Lower leg skin (tissue), 4 donors: ENCODE measurements at places on chromosomes 12 and 14. TPM values are rescaled to one million over a fixed set of nuclear protein-coding genes. Genes with fewer than 3 reads are reported as not detected.

- DNase-seq: no peak
These were observed 40.2 kb downstream of the LRRC74A start for GRCh38 chr14:76866456-76866855.

DNA sequence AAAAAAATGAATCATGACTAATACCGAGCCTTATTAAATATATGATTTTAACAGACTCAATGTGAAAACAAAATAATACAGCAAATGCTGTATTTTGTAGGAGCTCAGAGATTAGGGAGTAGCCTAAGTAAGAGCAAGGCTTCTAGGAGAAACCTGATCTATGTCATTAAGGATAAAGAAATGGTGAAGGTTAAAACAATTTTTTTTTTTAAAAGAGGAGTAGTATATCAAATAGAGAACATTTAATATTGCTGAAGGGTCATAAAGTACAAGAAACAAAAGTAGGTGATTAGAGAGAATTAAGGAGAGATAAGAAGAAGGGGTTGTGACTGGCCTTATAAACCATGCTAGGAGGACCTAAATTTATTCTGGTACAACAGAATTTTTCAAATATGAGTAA is 39.1 kb downstream of the PPP1R12A start:
- no peak for DNase-seq

- DNase-seq: no peak
These were observed 136.0 kb downstream of the CRADD start for GRCh38 chr12:93813186-93813585.

- DNase-seq: no peak
These were observed 120.8 kb downstream of the PTCSC3 start for GRCh38 chr14:36055681-36056225.

DNA sequence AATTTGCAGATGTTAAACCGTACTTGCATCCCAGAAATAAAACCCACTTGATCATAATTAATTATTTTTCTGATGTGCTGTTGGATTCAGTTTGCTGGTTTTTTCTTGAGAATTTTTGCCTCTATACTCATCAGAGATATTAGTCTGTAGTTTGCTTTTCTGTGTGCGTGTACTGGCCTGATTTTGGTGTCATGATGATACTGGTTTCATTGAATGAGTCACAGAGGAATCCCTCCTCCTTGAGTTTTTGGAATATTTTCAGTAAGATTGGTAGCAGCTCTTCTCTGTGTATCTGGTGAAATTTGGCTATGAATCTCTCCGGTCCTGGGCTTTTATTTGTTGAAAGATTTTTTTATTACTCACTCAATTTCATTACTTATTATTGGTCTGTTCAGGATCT is 100.4 kb upstream of the PMCH start:
- DNase-seq: no peak

DNA sequence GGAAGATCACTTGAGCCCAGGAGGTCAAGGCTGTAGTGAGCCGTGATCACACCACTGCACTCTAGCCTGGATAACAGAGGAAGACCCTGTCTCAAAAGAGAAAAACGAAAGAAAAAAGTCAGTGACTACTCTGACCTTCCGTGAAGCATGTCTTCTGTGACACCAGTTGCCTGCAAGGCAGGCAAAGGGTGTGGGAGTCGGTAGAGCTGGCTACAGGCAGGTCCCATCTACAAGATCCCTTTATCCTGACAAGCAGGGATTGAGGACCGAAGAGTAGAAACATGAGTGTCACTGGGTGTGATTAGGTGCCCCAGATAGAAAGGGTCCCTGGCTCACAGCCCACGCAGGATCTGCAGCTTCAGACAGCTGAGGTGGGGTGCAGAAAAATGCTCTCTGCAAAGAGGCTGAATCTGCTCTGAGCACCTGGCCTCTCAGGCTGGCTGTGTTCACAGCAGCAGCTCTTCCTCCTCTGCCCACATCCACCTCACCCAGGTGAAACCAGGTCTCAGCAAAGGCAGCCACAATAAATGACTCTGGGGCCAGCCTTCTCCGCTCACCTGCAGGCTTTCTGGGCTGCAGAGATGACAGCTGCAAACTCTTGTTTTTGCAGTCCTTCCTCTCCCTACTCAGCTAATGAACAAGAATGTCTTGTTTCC is 28.6 kb upstream of the HSP90B1 start:
- DNase-seq: no peak

- no peak for DNase-seq
These were observed 1052.1 kb downstream of the TMEM121 start for GRCh38 chr14:106578481-106578880.

DNA sequence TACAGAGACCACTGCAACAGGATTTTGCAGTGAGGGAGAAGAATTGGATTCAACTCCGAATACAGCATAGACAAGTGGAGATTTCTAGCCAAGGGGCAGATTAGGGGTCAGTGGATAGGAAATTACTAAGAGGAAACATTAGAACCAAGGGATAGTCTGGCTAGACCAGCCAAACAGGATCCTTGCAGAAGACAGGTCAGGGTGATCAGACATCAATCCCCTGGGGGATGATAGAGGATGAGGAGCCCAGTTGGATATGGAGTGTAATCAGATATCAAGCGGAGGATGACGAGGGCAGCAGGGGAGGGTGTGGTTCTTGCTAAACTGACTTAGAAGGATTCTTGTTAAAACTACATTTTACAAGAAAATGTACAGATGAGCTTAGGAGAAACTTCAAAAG is 424.4 kb downstream of the DAD1 start:
- DNase-seq: no peak

DNA sequence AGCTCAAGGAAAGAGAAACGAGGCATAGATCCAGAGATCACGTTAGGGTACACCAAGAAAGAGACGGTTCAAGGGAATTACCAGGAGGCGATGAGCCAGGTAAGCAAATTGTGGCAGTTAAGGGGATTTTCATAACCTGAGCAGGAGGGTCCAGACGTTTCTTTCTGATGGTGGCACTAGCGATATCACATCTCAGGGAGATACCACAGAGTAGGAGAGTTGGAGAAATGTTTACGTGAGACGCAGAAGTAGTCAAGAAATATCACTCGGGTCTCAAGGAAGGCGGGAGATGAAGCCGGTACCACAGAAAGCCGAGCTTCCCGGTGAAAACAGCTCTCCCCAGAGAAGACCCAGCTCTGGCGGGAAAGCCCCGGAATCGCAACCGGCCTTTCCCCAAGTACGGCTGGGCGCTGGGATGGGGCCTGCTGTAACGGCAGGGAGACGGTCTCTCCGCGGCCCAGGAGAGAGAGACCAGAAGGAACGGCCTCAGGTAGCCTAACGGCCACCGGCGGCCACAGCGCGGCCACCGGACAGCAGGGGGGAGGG is 485 bp downstream of the SENP1 start:
- DNase-seq: peak; percentile 87

GRCh38 chr12:74889073-74889472 is 320.6 kb downstream of the KCNC2 start:
- no peak for DNase-seq

GRCh38 chr12:75959060-75959459 is 72.5 kb downstream of the PHLDA1 start:
- DNase-seq: no peak

GRCh38 chr12:75690296-75690955 is 179.0 kb upstream of the KRR1 start:
- peak; percentile 26 for DNase-seq

DNA sequence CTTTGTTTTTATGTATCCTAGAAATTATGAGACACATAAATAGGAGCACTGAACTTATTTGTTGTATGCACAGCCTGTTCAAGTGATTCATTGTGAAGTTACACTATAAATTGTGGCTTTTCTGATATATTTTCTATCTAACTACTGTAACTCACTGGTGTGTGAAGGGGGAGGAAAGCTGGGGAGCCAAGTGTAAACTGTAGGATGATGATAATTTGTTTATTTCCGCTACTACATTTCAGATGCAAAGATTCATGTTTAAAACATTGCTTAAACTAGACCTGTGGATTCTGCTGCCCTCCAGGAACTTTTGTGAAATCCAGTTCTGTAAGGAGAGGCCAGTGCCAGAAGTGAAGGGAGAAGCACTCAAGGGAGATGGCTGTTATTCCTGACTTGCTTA is 3.3 kb downstream of the TMTC2 start:
- no peak for DNase-seq

DNA sequence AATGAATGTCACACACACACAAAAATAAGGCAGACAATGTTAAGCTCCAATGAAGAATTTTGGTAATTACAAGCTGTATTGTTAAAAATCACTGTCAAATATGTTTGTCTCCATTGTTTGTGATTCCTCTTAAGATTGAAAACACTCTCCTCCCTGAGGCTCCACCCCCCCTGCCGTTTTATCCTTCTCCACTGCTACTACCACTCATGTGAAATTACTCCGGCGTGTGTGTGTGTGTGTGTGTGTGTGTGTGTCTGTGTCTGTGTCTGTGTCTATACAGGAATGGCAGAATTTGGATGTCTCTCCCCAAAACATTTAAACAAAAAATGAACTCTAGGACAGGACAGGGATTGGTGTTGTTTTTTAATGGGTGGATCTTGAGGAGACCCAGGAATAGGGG is 365.1 kb upstream of the DIO2 start:
- no peak for DNase-seq

- DNase-seq: no peak
These were observed 50.2 kb upstream of the CCND2 start for GRCh38 chr12:4223273-4223845.

DNA sequence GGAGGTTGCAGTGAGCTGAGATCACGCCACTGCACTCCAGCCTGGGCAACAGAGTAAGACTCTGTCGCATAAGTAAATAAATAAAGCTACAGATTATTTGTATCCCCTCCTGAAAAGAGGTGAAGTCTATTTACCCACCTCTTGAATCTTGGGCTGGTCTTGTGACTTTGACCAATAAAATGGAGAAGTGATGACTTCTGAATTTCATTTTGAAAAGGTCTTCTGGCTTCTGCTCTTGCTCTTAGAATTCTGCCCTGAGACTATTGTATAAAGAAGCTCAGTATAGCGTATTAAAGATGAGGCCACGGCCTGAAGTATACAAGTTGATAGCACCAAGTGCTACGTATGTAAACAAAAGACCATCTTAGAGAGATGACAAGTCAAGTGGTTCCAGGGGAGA is 88.3 kb upstream of the AMN1 start:
- DNase-seq: no peak

- DNase-seq: no peak
These were observed 24.5 kb upstream of the SPTLC2 start for GRCh38 chr14:77640756-77641533.

- DNase-seq: no peak
These were observed 33.2 kb downstream of the YAF2 start for GRCh38 chr12:42204819-42205218.

GRCh38 chr14:29175706-29176105 is 409.1 kb downstream of the FOXG1 start:
- DNase-seq: no peak

DNA sequence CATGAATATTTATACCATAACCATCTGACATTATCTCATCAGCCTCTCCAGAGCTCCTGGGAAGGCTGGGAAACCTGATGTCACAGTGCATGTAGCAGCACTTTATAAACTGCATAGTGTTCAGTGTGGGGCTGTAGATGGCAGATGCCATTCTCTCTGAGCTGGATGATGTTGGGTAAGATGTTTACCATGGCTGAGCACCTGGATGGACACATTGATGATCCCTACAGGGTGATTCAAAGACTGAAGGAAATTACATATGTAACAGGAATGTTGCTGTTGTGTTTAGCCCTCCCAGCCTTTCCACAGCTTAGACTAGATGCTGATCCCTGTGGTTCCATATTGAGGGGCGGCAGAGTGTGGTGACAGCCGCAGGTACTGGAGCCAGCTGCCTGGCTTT is 37.4 kb downstream of the IFT43 start:
- no peak for DNase-seq

- DNase-seq: no peak
These were observed 57.9 kb downstream of the TXNDC16 start for GRCh38 chr14:52494444-52494843.

- DNase-seq: peak; percentile 61
These were observed 69.1 kb downstream of the C14orf132 start for GRCh38 chr14:96108061-96108795.

DNA sequence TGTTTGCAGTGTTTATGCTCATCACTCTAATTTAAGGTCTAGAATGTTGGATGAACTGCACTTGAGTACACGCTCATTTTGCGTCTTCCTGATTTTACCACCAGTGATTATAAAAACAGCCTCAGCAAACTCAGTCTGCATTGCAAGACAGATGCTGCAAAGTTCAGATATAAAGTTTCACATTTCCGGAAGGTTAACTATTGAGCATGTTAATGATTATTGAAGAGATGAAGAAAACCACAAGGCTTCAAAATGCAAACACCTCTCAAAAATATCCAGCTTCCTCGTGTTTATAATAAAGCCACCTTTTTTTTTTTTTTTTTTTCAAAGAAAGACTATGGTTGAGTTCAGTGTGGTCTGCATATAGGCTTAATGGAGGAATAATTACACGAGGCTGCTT is 92.1 kb upstream of the BMP4 start:
- no peak for DNase-seq

GRCh38 chr12:66044731-66045130 is 85.8 kb downstream of the LLPH start:
- DNase-seq: no peak

DNA sequence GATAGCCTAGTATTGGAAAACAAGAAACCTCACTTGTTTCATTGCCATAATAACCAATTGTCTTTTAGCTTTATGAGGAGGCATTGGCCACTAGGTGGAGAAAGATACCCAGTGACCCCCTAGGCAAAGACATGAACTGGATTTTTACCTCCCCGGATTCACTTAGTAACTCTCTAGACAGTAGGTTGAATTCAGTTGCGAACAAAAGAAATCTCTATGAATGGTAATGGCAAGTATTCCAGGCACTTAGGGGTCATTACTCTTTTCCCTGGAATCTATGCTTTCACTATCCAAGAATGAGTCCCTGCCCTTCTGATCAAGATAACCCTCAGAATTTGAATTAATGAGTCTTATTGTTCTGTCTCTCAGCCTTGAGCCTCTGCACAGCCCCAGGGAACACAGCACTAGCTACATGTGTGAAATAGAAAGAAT is 29.5 kb upstream of the RHOJ start:
- no peak for DNase-seq

- no peak for DNase-seq
These were observed 66.9 kb upstream of the FGD4 start for GRCh38 chr12:32332446-32332845.

GPR135 gene
- 3.5 TPM for total RNA-seq

LRP6 gene
- total RNA-seq: 37.3 TPM

KIF21A gene
- 44.9 TPM for total RNA-seq

SLC38A4 gene
- 0.53 TPM for total RNA-seq

FERMT2 gene
- total RNA-seq: 27.0 TPM

DPF3 gene
- total RNA-seq: 4.7 TPM

SCN8A gene
- 0.42 TPM for total RNA-seq

DHH gene
- 0.45 TPM for total RNA-seq
